ENCODE measurements at places on chromosomes 12 and 14.

- no peak for DNase-seq
Measured at GRCh38 chr14:35243956-35244355, 48.2 kb upstream of the PSMA6 start.

GRCh38 chr14:105430042-105430441 is 10.4 kb downstream of the MTA1 start:
- no peak for DNase-seq

GRCh38 chr14:103121846-103122584 is 1.2 kb upstream of the TNFAIP2 start:
- peak; percentile 90 for DNase-seq

DNA sequence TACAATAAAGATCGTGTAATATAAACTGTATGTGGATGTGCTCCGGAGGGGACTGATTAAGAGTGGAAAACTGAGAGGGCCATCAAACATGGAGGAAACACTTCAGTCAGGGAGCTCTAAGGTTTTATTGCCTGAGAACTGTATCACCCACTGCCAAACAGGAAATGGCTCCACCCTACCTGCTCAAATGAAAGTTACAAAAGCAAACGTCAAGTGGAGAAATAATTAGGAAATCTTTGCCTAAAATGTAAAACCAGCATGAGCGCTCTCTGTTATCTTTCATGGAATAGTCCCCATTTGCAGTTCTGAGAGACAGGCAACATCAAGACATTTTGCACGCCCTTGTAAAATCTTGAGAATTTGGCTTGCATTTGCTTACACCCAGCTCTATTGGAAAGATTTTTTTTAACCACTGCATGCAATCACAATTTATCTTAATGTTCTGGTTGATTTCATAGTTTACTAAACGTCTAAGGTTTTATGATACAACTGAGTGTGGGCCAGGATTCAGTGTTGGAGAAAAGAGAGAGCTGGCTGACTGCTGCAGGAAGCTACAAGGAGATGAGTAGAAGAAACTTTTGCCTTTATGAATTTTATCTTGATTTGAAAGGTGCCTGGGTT is 344.0 kb upstream of the PRICKLE1 start:
- no peak for DNase-seq

GRCh38 chr12:124345795-124346194 is 50.9 kb downstream of the RFLNA start:
- DNase-seq, result no peak

- DNase-seq, result no peak
Measured at GRCh38 chr12:67647181-67647798, 1.3 kb upstream of the DYRK2 start.

DNA sequence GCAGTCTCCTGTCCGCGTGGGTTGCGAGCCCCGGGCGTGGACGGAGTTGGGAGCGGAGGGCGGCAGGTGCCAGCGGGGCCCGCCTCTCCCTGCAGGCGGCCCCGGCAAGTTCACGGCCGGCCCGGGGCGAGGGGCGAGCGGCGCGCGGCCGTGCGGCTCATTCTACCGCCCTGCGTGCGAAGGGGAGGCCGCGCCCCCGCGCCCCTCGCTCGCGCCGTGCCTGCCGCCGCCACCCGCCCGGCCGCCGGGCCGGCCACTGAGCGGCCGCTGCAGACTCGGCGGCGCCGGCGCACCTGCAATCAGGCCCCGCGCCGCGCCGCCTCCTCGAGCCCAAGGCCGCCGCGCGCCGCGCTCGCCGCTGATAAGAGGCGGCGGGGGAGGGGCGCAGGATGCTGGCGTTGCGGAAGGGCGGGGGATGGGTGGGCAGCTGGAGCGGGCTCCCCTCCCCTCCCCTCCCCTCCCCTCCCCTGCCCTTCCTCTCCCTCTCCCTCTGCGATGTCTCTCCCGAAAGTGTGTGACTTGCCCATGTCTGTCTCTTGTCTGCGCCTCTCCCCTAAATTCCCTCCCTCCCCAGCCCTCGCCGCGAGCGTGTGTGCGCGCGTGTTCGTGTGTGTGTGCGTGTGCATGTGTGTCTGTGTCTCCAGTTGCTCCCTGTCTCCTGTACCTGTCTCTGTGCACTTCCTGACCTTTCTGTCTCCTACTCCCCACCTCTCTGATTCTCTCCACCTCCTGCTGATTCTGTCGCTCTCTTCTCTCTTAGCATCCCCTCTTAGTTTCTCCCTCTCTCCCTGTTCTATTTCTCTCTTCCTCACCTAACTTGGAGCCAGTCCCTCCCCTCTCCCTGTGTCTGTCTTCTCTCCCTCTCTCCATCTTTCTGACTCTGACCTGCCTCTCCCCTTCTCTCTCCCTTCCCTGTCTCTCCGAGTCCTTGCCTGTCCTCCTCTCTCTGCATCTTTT is 768.1 kb upstream of the TBX3 start:
- no peak for DNase-seq

- DNase-seq, result no peak
Measured at GRCh38 chr12:7150841-7151240, 20.7 kb downstream of the CLSTN3 start.

DNA sequence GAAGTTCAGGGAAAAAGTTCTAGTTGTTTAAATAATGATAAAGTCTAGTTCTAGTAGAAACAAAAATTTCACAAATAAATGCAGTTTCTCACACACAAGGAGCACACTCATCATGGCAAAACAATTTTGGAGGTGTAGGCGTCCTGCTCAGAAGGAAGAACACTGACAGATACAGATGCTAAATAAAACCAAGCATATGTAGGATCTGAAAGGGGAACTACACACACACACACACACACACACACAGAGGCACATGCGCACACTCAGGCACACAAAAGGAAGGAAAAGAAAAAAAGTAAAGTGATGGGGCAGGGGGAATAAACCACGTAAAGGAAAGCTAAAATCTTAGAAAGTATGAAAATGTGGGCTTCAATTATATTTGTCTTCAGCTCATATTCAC is 117.7 kb downstream of the SOX5 start:
- DNase-seq, result no peak

DNA sequence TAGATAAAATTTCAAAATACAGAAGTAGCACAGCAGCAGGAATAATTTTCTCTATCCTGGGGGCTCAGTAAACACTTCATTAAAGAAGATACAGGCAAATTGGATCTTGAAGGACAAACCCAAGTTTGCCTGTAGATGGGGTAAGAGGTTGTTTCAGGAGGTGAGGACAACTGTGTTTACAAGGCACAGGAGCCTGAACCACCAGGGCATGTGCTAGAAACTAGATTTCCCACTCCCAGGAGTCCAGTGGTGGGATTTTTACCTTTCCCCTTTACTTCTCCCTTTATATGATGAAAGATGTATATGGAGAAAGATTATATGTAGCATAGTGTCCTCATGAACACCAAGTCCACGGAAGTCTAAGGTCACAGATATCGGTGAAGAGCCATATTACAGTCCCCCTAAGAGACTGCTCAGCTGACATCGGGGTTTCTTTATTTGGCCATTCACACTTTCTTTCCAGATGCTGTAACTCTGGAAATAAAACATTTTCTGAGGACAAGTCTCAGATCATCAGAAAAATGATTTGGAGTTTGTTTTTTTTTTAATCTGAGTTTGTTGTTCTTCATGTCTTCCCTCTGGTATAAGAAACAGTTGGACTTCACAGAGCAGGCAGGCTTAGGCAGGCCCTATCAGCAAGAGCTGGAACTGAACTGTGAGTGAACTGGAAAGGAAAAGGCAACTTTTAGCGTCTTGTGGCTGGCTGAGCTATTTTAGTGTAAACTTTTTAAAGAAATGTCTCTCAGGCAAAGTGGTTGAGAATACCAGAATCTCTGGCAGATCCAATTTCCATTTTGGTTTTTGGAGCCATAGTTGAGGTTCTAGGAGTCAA is 8.0 kb upstream of the EVL start:
- DNase-seq, result no peak

DNA sequence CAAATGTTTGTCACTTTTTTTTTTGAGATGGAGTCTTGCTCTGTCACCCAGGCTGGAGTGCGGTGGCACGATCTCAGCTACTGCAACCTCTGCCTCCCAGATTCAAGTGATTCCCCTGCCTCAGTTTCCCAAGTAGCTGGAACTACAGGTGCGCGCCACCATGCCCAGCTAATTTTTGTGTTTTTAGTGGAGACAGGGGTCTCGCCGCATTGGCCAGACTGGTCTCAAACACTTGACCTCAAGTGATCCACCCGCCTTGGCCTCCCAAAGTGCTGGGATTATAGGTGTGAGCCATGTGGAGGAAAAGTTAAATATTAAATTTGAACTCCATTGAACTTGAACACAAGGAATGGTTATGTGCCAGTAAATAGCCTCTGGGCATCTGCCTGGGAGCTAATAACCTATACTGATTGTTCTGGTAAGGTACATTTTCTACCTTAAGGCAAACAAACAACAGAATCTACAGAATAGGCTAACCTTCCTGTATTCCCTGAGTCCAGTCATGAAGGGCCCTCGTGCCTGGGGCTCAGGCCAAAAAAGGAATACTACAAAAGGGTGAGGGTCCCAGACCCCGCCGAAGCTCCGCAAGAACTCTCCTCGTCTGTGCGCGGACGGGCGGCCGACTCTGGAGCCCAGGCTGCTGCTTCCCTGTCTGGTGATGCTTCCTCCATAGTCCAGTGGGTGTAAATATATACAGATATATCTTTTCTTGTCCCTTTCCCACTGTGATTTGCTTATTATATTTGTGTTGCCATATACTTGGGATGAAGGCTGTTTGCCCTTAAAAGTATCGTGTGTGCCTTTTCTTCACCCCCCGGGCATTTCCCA is 74.0 kb upstream of the EIF5 start:
- DNase-seq, result no peak

GRCh38 chr14:92153581-92153980 is 31.8 kb downstream of the CPSF2 start:
- DNase-seq, result no peak

DNA sequence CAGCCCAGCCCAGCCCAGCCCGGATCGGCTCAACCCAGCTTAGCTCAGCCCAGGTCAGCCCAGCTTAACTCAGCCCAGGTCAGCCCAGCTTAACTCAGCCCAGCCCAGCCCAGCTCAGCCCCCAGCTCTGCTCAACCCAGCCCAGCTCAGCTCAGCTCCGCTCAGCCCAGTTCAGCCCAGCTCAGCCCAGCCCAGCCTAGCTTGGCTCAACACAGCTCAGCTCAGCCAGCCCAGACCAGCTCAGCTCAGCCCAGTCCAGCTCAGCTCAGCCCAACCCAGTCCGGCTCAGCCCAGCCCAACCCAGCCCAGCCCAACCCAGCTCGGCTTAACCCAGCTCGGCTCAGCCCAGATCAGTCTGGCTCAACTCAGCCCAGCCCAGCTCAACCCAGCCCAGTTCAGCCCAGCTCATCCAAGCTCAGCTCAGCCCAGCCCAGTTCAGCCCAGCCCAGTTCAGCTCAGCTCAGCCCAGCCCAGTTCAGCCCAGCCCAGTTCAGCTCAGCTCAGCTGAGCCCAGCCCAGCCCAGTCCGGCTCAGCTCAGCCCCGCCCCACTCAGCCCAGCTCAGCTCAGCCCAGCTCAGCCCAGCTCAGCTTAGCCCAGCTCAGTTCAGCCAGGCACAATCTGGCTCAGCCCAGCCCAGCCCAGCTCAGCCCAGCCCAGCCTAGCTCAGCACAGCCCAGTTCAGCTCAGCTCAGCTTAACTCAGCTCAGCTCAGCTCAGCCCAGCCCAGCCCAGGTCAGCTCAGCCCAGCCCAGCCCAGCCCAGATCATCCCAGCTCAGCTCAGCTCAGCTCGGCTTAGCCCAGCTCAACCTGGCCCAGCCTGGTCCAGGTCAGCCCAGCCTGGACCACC is 331.7 kb downstream of the TMEM121 start:
- peak; percentile 43 for DNase-seq

DNA sequence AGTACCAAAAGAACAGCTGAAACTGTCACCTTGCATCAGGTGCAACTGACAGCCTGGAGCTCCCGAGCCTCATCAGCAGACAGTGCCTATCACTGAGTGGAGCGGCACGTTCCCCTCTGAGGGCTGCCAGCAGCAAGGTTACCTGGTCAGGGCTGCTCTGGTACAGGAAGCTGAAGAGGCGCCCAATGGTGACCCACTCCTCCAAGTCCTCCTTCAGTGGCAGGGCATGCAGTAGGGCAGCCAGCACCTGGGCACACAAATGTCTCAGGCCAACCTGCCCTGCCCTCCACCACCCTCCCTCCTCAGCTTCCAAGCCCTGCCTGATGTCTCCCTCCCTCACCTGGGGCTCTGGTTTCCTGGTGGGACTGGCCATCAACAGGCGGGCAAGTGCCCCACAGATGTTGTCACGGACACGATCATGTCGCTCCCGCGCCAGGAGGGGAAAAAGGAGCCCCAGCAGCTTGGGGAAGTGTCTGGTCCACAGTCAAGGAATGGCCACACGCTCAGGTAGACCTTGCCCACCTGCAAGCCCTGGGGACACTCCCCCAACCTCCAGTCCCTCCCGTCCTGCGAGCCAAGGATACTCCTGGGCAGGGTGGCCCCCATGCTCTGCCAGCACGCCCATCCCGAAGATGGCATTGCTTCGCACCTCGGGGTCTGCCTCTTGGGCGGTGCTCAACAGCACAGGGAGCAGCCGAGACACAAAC is 7.1 kb downstream of the IPO4 start:
- DNase-seq, result peak; percentile 64

- no peak for DNase-seq
Measured at GRCh38 chr12:62146318-62146717, 113.9 kb upstream of the USP15 start.

- no peak for DNase-seq
Measured at GRCh38 chr12:1592444-1593173, 1.8 kb downstream of the FBXL14 start.

DNA sequence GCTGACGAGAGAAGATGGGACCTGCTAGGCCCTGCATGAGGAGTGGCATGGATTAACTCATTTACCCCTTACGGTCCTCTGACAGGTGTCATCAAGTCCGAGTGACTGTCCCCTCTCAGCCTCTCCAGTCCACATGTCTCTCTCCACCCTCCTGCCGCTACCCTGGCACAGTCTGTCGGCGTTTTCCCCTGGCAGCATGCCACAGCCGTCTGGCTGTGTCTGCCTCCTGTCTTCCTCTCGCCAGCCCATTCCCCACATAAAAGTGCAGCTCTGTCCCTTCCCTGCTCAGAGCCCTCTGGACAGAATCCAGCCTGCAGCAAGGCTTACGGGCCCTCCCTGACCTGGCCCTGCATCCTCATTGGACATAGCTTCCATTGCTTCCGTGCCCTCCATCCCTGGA is 45.6 kb downstream of the UBE3B start:
- DNase-seq, result no peak

DNA sequence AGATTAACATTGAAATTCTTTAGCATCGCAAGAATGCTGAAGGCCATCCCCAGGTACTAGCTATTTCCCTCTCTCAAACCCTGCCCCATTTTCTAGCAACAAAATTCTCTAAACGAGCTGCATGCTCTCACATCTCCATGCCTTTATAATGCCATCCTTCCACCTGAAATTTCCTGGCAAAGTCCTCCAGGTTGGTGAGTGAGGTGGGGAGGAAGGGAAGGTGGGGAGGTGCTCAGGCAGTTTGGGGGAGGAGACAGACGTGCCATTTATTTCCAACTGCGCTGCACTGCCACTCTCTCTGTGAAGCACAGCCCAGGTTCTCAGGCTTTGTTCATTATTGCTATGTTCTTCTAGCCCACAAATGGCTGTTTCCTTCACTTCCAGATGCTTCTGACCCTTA is 208.4 kb downstream of the PAWR start:
- DNase-seq, result no peak

GRCh38 chr14:92798811-92799210 is 4.7 kb downstream of the GOLGA5 start:
- no peak for DNase-seq

Measured in aorta (tissue), 5 donors.